ENCODE measurements at places on chromosomes 13 and 19.

GRCh38 chr13:86085890-86086289, 286.7 kb upstream of the SLITRK6 start:
- no peak for DNase-seq

DNA sequence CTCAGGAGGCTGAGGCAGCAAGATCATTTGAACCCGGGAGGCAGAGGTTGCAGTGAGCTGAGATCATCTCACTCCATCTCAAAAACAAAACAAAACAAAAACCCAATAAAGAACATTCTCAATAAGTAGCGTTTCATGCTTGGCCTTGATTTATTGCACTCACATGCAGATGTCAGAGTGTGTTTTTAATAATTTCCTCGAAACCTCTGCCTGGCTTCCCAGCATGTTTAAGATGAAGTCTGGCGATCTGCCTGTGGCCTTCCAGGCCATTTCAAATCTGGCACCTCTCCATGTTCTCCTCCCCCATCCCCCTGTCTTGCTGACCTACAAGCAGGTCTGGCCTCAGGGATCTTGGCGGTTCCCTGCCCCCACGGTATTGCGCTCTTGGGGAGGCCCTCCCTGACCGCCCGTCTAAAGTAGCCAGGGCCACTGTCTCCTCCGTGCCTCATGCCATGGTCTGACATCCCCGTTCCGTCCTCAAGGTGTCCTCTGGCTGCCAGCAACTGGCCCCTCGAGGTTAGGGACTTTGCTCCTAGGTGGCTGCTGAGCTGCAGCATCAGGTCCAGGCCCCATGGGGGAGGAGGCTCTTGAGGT, 1.6 kb downstream of the WDR88 start:
- no peak for DNase-seq

- no peak for DNase-seq
These were observed 106.8 kb upstream of the SPRY2 start for GRCh38 chr13:80447747-80448146.

GRCh38 chr13:42594481-42595252, 20.7 kb downstream of the TNFSF11 start:
- DNase-seq: no peak

- no peak for DNase-seq
These were observed 1968.9 kb downstream of the PCDH9 start for GRCh38 chr13:65260946-65261891.

GRCh38 chr13:50670847-50671496, 172.5 kb downstream of the DLEU7 start:
- no peak for DNase-seq

DNA sequence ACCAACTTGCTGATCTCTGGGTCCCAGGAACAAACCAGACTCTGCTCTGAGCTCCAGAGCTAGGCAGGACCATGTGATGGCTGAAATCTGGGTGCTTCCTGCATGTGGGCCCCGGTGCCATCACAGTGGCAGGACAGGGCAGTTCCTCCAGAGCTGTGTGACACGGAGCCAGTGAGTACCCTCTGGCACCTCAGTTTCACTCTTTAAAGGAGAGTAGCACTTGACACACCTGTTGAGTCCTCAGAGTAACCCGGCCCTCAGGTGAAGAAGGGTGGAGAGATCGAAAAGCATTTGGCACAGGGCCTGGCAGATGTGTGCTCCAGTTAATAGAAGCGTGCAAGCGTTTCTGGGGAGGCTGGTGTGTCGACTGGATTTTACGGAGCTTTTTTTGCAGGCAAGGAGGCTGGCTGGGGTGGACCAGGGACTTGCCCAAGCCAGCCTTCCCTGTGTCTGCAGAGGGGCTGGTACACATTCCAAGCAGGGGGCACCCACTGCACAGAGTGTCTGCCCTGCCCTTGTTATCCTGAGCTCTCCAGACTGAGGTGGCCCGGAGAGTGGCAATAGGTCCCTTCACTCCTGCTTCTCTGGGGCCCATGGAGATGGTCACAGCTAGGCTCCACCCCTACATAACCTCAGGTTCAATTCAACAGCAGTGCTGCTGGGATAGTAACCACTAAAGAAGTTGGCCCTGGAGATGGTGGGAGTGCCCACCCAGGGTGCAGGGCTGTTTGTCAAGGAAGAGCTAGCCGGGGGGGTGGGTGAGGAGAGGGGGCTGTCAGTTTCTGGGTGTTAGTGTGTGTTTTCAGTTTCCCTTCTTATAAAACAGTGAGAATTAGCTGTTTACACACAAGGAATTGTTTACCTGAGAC, 8.3 kb downstream of the RPS19 start:
- no peak for DNase-seq

DNA sequence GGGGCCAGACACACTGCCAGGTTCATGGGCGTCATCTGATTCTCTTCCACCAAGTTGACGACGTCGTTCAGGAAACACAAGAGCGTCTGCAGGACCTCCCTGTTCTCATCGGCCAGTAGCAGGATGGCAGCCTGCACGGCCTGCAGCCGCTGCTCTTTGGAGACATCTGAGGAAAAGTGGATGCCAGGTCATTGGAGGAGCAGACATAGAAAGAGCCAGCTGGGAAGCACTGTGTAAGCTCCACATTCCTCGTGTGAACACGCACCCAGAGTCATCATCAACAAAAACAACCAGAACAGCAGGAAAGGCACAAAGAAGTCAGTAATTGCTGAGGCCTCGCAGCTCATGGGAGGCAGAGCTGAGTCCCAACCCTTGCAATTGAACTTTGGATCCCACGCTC, 96.5 kb downstream of the KL start:
- DNase-seq: no peak

GRCh38 chr19:21221693-21222092, 79.9 kb downstream of the ZNF431 start:
- DNase-seq: no peak

DNA sequence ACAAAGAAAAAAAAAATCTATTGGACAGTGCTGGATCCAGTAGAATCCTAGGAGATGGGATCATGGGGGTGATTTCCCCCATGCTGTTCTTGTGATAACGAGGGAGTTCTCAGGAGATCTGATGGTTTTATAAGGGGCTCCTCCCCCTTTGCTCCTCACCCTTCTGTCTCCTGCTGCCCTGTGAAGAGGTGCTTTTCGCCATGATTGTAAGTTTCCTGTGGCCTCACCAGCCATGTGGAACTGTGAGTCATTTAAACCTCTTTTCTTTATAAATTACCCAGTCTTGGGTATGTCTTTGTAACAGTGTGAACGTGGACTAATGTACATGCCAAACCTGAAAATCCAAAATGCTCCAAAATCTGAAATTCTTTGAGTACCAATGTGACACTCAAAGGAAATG, 45.5 kb downstream of the ARHGEF7 start:
- DNase-seq: no peak

DNA sequence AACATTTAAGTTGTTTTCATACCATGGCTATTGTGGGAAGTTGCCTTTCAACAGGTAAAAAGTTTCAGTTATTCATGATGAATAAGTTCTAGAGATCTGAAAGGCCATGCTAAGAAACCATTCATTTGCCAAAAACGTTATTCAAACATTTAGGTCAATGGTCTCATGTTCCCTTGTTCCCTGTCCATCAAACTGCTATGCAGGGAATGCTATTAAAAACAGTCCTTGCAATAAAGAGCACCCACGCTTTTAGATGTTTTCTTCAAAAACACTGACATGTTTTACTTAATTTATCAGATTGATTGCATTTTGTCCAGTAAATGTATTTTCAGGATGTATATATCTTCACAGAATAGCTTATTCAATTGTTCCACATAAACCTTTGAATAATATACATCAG, 573.2 kb upstream of the PCDH20 start:
- no peak for DNase-seq

DNA sequence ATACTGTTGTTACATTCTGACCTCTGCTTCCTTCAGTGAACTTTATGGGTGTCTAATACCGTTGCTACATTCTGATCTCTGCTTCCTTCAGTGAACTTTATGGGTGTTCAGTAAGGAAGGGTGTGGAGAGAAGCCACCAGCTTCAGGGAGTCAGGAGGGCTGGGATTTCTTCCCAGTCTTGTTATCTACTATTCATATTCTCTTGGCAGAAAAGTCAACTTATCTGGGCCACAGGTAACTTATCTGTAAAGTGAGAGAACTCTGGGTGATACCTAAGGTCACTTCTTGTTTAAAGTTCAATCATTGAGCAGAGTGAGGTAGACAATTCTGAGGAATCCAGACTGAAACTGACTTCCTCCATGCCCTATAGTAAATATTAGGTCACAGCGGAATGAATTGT, 71.2 kb upstream of the STK24 start:
- DNase-seq: no peak

- no peak for DNase-seq
These were observed 9.3 kb downstream of the HOOK2 start for GRCh38 chr19:12766051-12766521.

GRCh38 chr13:52760077-52760476, 20.5 kb upstream of the CNMD start:
- no peak for DNase-seq

GRCh38 chr19:48206397-48207093, 36.1 kb downstream of the ZSWIM9 start:
- DNase-seq: no peak

DNA sequence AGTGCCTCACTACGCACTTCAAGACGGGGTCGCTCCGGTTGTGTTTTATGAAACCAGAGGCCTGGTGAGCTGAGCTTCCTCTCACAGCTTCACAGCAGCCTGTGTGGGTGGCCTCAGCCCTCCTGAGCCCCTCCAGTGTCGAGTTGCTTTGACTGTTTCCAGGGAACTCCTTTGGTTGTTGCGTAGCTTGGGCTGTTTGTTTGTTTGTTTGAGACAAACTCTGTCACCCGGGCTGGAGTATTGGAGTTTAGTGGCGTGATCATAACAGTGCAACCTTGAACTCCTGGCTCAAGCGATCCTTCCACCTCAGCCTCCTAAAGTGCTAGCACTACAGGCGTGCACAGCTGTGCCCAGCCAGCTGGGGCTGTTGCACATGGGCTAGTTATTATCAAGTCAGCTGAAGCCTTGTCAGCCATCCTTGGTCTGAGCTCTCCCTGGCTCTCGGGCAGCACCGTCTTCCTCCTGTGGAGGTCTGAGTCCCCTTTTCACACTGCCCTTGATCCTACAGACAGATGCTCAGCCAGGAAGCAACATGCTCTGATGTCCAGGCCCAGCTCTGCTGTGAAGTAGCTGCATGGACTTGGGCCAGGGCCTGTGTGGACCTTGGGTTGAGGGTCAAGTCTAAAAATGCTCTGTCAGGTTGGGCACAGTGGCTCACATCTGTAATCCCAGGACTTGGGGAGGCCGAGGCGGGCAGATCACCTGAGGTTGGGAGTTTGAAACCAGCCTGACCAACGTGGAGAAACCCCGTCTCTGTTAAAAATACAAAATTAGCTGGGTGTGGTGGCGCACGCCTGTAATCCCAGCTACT, 10.2 kb downstream of the DOT1L start:
- no peak for DNase-seq

DNA sequence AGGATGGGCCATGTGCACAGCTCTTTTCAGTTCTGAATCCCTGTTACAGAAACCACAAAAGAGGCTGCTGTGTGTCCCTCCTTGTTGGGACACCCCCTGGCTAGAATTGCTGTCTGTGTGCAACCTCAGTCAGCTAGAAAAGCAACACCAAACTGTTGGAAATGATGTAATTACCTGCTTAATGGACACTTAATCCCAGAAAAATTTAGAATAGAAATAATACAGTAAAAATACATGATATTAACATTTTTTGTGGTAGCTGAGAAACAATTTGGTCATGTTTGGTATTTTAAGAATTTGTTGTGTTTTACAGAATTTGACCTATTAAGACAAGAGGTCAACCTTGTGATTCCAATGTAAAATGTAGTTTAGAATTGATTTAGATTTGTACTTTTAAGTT, 46.8 kb downstream of the FAM124A start:
- DNase-seq: no peak

DNA sequence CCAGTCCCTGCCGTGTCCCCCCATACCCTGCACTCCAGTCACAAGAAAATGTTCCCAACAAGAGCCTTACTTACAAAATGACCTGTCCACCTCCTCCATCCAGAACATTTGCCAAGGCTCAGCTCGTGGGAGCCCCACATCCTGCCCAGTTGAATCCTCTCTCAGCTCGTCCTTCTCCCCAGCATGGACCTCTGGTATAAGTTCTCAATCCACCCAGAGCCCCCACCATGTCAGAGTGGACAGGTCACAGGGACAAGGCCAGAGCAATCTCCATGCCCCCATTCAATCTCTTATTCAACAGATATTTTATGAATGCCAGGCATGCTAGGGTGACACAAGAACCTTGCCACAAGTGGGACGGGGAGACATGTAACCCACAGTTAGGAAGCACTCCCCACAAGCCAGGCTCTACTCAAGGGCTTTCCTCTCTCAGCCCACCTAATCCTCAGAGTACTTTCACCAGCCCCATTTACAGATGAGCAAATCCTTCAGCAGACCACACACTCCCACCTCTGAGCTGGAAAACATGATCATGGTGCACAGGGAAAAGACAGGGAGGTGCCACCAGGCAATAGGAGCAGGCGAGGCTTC, 15.1 kb downstream of the DEDD2 start:
- DNase-seq: no peak

DNA sequence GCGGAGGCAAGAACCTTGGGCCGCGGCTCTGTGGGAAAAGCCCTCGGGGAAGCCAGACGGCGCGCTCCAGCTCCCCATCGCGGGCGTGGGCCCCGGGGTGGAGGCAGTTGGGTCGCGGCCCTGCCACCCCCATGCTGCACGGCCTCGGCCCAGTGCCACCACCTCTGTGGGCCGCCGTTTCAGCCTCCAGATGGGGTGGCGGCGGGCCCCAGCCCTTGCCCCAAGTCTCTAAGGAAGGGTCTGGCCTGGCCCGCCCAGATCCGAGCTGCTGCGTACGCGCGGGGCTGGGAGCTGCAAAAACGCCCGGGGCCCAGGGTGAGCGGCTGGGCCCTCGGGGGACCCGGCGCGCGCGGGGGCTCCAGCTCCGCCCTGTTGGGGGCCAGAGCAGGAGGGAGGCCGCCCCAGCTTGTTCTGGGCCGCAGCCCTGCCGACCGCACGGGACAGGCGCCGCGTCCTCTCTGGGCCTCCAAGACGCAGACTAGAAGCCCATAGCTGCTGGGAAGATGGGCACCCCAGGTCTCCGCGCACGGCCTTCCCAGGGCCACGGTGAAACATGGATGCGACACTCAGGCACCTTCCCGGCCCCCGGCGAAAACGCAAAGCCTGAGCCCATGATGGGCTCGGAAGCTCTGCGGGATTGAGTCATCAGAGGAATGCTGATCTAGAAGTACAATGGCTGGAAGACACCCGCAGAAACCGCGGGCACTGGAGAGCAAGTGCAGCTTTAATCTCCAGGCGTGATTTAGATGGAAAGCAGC, 110.1 kb downstream of the KCTD15 start:
- no peak for DNase-seq

GRCh38 chr13:50198508-50198907, 183.3 kb downstream of the KCNRG start:
- DNase-seq: no peak

- DNase-seq: no peak
These were observed 241.1 kb upstream of the ZNF507 start for GRCh38 chr19:32104153-32104849.

DNA sequence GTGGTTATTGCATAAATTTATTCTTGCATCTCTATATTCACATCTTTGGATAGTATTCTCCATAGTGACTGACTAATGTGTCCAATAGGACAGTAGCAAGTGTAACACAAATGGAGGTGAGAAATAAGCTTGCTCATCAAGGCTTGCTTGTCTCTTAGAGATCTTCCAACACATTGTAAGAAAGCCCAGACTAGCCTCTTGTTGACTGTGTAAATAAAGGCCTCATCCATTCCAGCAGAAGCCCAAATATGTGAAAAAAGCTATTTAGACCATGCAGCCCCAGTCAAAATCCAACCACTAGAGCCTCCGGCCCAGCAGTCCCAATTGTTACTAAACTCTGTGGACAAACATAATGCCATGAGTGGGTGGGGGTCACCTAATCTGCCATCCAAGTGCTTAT, 2.7 kb upstream of the ZNF615 start:
- DNase-seq: no peak

GRCh38 chr13:113187263-113187669, 21.2 kb downstream of the PCID2 start:
- no peak for DNase-seq

All from stimulated activated CD8-positive, alpha-beta memory T cell treated with anti-CD3 and anti-CD28 coated beads, Interleukin-4, amount 100 ng/mL, for 1 hour (primary cell).